Kidney (tissue), 22 donors: ENCODE measurements at places on chromosomes 12 and 14. TPM values are rescaled to one million over a fixed set of nuclear protein-coding genes. Genes with fewer than 3 reads are reported as not detected.
A peak's percentile ranks its signal among the peaks of the same experiment; 100 is the strongest.

Gene RASSF9
- total RNA-seq, result 10.1 TPM

- DNase-seq, result peak; percentile 94
- H3K4me3 ChIP-seq, result peak within 1 kb of the TSS; percentile 55
- H3K27me3 ChIP-seq, result no peaks in the 10 kb centered on the region
Observed at GRCh38 chr14:75050852-75051555, at the start of gene MLH3. MLH3 (minus strand) TSS chr14:75051467; CDS start chr14:75049655, 1,812 bp downstream.

Gene HSP90B1
- 806 TPM for total RNA-seq

DNA sequence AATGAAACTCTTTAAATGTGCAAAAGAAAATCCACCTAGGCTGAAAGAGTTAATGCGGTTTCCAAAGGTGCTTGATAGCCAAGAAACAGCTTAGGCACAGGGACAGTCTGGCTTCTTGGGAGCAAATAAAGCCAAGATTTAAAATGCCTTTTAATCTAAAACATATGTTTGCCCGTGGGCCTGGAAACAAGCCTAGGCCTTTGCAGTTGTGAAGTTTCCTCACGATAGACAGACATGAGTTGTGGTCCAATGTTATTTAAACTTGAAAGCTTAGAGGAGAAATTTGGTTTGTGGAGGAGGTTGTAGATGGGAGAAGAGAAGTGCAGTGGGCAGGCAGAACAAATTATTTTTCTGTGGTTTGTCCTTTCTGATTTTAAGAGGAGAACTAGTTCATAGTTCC, 29.8 kb downstream of the PROX2 start:
- DNase-seq, result no peak
- H3K4me1 ChIP-seq, result no peaks in the 10 kb centered on the region
- no peak overlapping the region for H3K4me3 ChIP-seq
- no peaks in the 10 kb centered on the region for H3K36me3 ChIP-seq
- H3K27ac ChIP-seq, result no peak overlapping the region

DNA sequence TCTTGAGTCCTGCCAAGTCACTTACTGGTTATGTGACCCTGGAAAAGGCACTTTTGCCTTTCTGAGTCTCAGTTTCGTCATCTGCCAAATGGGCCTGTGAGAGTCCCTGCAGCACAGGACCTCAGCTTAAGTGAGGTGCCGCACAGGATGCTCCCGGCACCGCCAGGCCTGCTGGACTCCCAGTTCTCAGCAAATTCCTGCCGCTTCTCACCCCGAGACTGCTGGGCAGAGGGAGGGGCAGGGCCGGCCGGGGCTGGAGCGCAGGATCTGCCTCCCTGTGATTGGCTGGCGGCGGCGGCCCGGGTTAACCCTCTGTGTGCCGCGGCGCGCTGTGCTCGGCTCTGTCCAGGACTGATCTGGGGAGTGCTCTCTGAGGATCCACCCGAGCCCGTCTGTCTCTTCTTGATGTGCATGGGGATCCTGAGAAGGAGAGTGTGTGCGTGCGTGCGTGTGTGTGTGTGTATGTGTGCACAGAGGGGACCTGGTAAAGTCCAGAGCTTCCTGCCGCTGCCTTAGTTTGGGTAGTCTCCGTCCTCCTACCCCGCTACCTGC, 8.6 kb downstream of the SETD1B start:
- DNase-seq, result peak; percentile 86
- no peaks in the 10 kb centered on the region for H3K27me3 ChIP-seq
- H3K4me1 ChIP-seq, result no peaks in the 10 kb centered on the region
- H3K27ac ChIP-seq, result peak overlapping the region; percentile 71
